ENCODE measurements at places on chromosomes 16 and 17.

- DNase-seq = no peak
Measured at GRCh38 chr16:72552654-72553053, 380.7 kb upstream of the PMFBP1 start.

- no peak for DNase-seq
Measured at GRCh38 chr17:73069164-73069770, 23.2 kb downstream of the SLC39A11 start.

DNA sequence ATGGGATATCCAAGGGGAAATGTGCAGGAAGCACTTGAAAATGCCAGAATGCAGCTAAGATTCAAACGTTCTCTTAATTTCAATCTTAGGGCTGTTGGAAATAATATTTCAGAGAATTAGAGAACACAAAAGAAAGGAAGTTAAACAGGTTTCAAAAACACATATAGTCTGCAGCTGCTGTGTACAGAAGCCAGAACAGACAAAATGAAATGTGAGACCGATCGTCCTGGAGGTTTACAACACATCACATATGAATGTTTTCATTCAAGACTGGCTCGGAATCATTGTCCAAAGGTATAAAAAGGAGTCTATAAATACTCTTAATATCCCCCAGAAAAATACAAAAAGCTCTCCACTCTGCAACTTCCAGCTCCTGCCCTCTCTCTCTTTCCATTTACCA is 14.3 kb downstream of the CYTH1 start:
- no peak for DNase-seq

GRCh38 chr17:28282596-28282995 is 36.4 kb upstream of the TMEM97 start:
- DNase-seq = no peak

- DNase-seq = no peak
Measured at GRCh38 chr16:57873218-57873617, 70.9 kb upstream of the KIFC3 start.

DNA sequence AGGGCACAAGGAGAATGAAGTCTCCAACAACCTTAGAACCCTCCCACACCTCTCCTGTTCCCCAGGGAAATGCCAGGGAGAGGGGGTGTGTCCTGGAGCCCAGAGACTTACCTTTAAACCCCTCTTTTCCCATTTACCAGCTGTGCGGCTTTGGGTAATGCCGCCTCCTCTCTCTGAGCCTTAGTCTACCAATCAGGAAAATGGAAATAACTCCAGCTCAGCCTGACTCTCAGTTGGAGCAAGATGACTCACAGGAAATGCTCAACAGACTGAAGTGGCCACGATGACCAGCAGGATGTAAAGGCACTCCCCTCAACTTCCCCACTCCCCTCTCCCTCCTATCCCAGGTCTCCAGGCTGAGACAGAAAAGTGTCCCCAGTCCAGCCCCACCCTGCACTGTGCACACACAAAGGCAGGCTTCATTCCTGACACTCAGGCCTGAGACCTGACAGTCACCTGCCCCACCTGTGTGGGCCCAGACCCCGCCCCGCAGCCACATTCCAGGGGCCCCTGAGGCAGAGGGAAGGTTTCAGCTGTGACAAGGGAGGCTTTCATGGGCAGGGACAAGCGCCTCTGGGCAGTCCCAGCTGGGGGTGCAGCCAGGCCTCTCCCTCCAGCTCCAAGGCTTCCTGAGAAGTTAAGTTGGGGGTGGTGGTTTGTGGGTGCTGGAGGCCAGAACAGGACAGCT is 3.0 kb upstream of the KRT15 start:
- DNase-seq = no peak

Data from pons (tissue), 1 donor.